Motor neuron (in vitro differentiated cells): ENCODE measurements at places on chromosomes 13 and 19. TPM values are rescaled to one million over a fixed set of nuclear protein-coding genes. Genes with fewer than 3 reads are reported as not detected.

The CYP4F11 gene
- 1.1 TPM in 1 of 2 replicates, not detected in the other for total RNA-seq

The TMEM59L gene
- 31.3 and 34.6 TPM in 2 replicates for total RNA-seq

- peak; percentile 98 for ATAC-seq
These were observed 8.1 kb downstream of the RINL start for GRCh38 chr19:38869836-38870607.

GRCh38 chr13:42174344-42175162 lies 97.4 kb upstream of the AKAP11 start:
- ATAC-seq = no peak

DNA sequence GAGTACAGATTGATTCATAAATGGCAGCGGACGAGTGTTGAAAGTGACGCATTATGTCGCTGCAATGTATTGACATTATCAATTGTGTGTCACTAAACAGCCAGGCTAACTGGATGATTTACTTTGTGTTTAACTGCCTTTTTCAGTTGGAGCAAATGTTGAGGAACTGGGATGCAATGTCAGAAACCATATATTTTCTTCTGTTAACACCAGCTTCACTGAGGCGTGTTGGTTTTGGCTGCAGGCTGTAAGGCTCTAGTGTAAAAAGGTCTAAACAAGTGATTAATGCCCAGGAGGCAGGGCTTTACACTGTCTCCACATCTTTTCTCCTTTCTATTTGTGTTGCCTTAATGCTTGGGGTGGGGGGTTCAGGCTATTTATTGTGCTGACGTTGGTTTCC lies 80.1 kb downstream of the GGACT start:
- no peak for ATAC-seq

GRCh38 chr19:45385392-45386221 lies 15.2 kb upstream of the ERCC2 start:
- peak; percentile 49 for ATAC-seq

- no peak for ATAC-seq
These were observed 8.0 kb downstream of the ELL start for GRCh38 chr19:18513868-18514267.

DNA sequence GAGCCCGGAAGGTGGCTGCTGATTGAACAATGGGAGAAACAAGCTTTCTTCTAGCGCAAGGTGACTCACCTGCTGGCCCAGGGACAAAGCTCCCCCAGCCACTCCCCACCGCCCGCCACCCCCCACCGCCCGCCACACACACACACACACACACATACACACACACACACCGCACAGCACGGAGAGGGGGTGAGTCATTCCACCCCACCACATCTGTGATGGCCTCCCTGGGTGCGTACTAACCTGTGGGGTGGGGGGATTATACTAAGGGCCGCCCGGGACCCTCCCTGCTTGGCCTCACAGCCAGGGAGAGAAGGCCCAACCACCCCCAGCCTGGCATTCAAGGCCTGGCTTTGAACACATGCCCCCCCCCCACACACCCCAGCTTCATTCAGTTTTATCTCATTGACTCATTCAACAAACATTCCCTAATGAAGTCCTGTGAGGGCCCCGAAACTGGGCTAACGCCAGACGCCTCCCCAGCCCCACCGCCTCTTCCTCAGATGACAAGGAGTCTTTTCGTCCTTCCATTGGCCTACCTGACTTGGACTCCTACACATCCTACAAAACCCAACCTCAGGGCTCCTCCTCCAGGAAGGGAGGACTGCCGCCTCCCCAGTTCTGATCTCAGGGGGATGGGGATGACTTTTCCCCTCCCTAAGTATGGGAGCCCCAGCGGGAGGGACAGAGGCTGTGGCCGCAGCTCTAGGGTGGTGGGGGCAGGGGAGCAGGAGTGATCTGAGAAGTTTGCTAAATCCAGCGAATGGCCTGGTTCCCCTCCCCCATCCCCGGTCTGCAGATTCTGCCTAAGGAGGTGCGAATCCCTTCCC lies 5.8 kb upstream of the ONECUT3 start:
- ATAC-seq = peak; percentile 31

- ATAC-seq = no peak
These were observed 231.5 kb upstream of the SPRY2 start for GRCh38 chr13:80572308-80572922.

DNA sequence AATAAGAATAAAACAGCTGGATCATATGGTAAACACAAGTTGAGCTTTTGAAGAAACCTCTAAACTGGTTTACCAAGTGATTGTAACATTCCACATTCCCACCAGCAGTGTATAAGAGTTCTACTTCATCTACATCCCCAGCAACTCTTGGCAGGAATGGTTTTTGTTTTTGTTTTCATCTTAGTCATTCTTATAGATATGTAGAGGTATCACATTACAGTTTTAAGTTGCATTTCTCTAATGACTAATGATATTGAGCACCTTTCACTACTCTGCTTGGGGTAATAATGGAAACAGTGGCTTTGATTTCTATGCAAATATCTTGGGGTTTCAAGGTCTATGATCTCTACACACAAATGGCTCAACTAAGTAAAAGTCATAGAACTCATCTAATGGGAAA lies 614.5 kb downstream of the TBC1D4 start:
- no peak for ATAC-seq

GRCh38 chr13:34144142-34144541 lies 326.2 kb downstream of the RFC3 start:
- ATAC-seq = no peak

DNA sequence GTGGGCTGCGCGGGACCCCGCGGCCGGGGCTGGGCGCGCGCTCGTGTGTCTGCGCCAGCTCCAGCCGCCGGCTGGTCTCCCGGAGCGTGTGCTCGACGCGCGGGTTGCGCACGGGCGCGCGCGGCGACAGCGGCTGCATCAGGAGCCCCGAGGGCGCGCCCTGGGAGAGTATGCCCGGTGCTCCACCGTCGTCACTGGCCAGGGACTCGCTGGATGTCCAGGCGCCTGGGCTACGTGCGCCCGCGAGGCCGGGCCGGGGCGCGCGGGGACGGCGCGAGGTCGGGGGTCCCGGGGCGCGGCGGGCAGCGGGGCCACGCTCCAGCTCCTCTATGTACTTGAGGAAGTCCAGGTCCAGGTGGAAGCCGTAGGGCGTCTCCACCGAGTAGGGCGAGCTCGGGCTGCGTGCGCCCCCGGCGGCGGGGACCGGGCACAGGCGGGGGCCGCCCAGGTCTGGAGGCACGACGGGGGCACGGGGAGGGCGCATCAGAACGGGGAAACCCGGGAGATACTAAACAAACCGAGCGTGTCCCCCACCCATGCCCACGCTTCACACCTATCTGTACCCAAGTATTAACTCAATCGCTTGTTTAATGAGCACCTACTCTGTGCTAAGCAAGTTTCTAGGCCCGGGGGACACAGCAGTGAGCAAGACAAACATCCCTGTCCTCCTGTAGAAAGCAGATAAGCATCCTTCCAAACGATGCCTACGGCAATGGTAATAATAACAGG lies 7.6 kb downstream of the KANK3 start:
- no peak for ATAC-seq

DNA sequence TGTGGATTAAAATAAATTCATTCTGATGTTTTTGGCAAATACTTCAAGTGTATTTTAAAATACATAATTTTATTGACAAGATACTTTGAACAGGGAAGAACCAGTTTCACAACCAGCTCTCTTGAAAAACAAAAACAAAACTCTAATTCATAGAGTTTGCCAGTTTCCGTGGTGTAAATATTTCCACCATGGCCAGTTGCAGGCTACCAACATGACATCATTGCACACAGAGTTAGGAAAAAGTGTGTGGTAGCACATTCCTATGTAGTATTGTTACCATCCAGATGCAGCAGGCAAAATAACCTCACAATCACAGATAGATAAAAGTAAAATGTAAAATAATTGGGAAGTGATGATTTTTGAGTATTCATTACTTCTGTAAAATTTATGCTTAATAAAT lies 7.7 kb upstream of the RNF113B start:
- ATAC-seq = no peak

The ZNF575 gene
- 0.71 and 1.1 TPM in 2 replicates for total RNA-seq

DNA sequence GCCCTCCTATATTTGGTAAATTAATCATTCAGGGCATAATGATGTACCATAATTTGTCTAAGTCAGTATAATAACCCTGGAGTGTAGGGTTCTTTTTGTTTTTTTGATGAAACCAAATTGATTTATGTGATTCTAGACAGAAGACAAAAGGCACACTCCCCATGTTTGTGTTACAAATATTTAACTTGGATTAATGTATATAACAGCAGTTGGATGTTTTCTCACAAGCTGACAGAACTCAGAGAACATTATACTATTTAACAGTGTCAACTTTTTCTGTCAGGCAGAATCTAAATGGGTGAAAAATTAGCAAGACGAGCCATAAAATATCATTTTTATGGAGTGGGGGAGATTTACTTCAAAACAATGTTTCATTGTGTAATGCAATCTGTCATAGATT lies 15.2 kb downstream of the CBY2 start:
- ATAC-seq = no peak

DNA sequence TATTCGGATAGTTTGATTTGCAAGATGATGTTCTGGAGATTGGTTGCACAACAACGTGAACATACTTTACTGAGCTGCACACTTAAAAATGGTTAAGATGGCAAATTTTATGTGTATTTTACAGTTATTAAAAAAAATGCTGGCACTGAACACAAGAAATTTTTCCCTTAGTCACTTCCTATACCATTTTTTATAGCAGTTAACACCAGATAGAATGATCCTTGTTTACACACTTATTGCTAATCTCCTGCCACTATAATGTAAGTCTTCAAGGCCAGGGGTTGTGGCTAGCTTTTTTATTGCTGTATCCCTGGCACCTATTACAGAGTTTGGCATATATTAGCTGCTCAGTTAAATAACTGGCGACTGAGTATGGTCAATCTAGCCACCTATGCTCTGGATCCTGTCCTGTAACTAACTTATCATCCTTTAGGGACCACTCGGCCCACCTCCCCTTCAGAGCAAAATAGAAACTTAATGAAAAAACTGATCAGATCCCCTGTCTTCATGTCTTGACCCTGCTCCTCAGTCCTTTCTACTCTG lies 2.0 kb upstream of the EBPL start:
- no peak for ATAC-seq

- ATAC-seq = no peak
These were observed 43.9 kb upstream of the ZNF724 start for GRCh38 chr19:23294141-23294540.

- no peak for ATAC-seq
These were observed 603.2 kb downstream of the DCT start for GRCh38 chr13:93876236-93876635.

DNA sequence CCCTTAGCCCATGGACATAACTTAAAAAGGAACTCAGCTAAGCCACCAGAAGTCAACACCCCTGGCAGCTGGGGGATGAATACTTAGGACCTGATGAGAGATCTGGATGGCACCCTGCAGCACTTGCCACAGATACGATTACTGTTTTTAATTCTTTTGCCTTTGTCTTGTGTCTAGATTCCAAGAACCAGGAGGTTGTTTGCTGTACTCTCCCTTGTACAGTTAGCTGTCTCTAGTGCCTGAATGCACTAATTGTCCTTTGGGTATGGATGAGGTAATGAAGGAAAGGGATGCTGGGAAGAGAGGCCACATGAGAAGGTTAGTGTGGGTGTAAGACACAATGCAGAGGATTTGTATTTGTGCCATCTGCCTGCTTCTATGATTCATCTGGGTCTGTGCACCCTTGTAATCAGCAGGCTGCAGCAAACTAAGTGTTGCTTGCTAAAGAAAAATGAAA lies 385.8 kb downstream of the KCNRG start:
- peak; percentile 84 for ATAC-seq

GRCh38 chr13:25489238-25489637 lies 117.5 kb downstream of the ATP8A2 start:
- peak; percentile 61 for ATAC-seq

- ATAC-seq = no peak
These were observed 254.9 kb downstream of the DLEU7 start for GRCh38 chr13:50588491-50589130.

DNA sequence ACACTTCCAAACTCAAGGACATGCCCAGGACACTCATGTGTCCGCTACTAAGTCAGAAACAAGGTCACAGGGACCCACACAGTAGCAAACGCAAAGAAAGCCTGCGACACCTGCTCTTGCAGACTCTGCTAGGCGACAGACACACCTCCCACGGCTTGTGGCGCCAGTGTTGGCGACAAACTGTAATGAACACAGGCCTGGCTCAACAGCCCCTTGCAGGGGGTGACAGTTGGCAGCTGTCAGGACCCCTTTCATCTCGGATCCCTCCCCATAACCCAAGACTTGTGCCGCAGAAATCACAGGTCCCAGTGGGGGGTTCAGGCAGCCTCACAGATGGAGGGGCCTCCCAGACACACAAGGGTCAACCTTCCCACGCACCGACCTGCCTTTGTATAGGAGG lies 364 bp downstream of the CKM start:
- ATAC-seq = peak; percentile 28

DNA sequence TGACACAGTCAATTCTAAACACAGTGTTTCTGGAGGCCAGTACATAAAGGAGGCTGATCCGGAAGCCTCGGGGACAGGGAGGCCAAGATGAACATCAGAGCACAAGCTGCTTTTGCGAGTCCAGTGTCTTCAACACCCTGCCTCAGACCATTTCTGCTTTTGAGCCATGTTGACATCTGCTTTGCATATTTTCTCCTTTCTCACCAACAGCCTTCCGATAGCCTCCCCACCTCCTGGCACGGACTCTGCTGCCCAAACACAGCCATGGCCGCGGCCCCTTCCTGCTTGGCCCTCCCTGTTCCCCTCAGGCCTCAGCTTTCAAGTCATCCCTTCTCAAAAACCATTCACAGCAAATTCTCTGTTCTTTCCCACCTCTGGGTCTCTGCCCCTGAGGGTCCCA lies 3.6 kb downstream of the LRRC25 start:
- no peak for ATAC-seq

The PDE4A gene
- 2.5 and 3.1 TPM in 2 replicates for total RNA-seq

- ATAC-seq = no peak
These were observed 100.7 kb downstream of the MBNL2 start for GRCh38 chr13:97322740-97323342.

GRCh38 chr19:29277102-29277501 lies 64.2 kb upstream of the UQCRFS1 start:
- peak; percentile 66 for ATAC-seq

DNA sequence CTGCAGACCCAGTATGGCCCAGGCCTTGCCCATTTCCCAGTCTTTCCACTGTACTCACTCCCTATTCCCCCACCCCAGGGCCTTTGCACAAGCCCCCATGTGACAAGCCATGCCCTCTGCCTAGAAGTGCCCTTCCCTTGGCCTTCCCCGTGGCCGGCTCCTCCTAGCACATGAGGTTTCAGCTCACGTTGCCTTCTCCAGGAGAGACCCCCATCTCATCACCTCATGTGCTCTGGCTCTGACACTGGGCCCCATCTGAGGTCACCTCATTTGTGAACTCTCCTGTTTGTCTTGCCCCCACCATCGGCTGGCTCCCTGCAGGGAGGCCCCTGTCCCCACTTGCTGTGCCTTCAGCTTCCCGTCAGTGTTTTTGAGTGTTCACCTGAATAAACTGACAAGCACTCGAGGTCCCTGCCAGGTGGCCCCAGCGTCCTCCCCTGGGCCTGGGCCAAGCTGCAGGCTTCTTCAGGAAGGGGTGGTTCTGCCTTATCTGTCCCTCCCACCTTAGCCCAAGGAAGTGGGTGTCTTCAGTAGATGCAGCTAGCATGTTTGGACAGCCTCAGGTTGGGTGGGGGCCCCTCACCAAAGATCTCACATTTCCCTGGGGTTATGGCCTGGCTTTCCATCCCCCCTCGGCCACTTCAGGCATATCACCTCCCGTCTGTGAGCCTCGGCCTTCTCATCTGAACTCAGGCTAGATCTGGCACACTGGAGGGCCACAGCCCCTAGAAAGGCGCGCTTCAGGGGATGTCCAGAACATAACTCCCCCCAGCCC lies 3.8 kb upstream of the SLC25A42 start:
- no peak for ATAC-seq

- no peak for ATAC-seq
These were observed 351.4 kb downstream of the KCNRG start for GRCh38 chr13:50366488-50367174.

The REEP6 gene
- 5.7 and 6.3 TPM in 2 replicates for total RNA-seq
